ENCODE measurements at places on chromosomes 13 and 19. TPM values are rescaled to one million over a fixed set of nuclear protein-coding genes. Genes with fewer than 3 reads are reported as not detected.
A peak's percentile ranks its signal among the peaks of the same experiment; 100 is the strongest.

DNA sequence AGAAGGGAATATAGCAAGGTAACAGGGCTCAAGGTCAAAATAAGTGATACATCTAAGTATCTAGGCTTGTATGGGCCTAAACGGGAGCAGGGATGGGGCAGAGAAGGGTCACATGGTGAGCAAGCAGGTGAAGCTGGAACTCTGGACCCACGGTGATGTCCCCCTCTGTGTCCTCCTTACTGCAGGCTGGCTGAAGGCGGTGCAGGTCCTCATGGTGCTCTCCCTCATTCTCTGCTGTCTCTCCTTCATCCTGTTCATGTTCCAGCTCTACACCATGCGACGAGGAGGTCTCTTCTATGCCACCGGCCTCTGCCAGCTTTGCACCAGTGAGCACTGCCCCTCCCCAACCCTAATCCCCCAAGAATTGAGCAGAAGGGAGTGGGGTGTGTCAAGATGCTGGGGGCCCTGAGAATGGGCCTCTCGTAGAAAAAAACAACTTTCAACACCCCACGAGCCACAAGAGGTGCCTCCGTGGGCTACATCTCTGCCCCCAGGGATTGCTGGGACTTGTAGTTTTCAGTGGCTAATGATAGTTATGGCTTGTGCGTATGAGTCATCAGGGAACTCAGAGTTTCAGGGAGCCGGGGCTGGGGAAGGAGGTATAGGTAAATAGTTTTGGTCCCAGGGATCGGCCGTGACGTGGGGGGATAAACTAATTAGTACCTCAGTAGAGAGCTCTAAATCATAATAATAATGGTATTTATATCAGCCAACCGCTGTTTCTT is 4.0 kb downstream of the EMP3 start:
- peak overlapping the region; percentile 64 for H3K4me3 ChIP-seq
- H3K36me3 ChIP-seq: no peaks in the 10 kb centered on the region
- DNase-seq: no peak
- no peaks in the 10 kb centered on the region for H3K27me3 ChIP-seq
- H3K4me1 ChIP-seq: peaks cover 3% of the 10 kb centered on the region

Gene CERS1
- total RNA-seq: 0.29 TPM

DNA sequence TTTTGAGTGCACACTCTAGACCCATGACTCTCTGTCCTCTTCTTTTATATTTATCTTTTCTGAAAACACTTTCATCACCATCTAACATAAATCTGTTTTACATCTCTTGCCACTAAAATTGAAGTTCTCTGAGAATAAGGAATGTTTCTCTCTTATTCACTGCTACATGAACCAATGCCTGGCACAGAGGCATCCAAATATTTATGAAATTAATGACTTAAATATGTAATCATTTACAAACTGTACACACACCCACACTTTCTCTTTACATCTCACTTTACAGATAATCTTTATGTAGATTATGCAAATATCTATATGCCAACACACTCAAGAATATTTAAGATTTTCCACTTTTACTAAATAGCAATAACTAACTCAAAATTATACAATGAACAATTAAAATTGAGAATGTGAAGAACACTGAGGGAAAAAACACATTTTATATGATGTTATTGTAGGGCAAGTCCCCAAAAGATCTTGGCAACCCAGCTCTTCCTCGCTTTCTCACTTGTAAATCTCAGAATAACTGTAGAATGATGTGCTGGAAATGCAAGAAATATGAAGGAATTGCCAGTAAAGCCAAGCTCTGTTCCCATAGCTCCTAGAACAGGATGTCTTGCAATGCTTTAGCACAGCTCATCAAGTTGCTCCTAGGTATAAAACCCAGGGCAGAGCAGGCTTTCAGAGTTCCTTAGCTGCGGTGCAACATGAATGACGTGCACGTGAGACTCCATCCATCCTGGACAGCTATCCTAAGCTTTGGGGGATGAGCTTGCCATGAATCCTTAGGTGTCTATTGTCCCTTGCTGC is 50.7 kb downstream of the UGGT2 start:
- H3K36me3 ChIP-seq: no peaks in the 10 kb centered on the region
- H3K27me3 ChIP-seq: no peaks in the 10 kb centered on the region
- H3K4me3 ChIP-seq: no peak overlapping the region
- H3K27ac ChIP-seq: no peak overlapping the region
- H3K4me1 ChIP-seq: no peaks in the 10 kb centered on the region
- no peak for DNase-seq

GRCh38 chr19:18639706-18640243 is 2.9 kb downstream of the KLHL26 start:
- H3K4me1 ChIP-seq: peaks cover 12% of the 10 kb centered on the region
- no peak overlapping the region for H3K4me3 ChIP-seq
- no peaks in the 10 kb centered on the region for H3K36me3 ChIP-seq
- no peak overlapping the region for H3K27ac ChIP-seq
- DNase-seq: no peak

Gene VMAC
- 9.2 TPM for total RNA-seq

Gene SERPINE3
- total RNA-seq: 0.73 TPM

Data from breast epithelium (tissue), 4 donors.